Fibroblast of skin of back (primary cell): ENCODE measurements at places on chromosomes 7 and 10.

- peak; percentile 51 for DNase-seq
Observed at GRCh38 chr7:80833289-80834268, 85.3 kb downstream of the SEMA3C start.

GRCh38 chr10:21528236-21529031 is 3.0 kb upstream of the SKIDA1 start:
- no peak for DNase-seq

- DNase-seq, result peak; percentile 89
Observed at GRCh38 chr7:116687801-116688201, 15.8 kb downstream of the MET start.

- no peak for DNase-seq
Observed at GRCh38 chr7:125033506-125033905, 103.9 kb upstream of the POT1 start.

DNA sequence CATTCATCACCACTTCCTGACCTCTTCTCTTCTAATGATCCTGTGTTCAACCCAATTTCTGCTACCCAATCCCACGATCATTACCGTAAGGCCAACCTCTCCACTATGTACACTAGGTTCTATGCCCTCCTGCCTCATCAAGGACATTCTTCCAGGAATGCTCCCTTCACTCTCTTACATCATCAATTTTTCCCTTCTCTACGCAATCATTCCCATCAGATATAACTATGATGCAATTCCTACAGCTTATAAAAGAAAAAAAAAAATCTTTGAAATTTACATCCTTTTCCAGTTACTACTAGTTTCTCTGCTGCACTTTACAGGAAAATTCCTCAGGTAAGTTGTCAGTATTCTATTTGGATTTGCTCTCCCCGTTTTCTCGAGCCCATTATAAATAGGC is 30.8 kb upstream of the GPR22 start:
- DNase-seq, result no peak

- peak; percentile 40 for DNase-seq
Observed at GRCh38 chr10:30432622-30433305, 1.2 kb upstream of the MAP3K8 start.

DNA sequence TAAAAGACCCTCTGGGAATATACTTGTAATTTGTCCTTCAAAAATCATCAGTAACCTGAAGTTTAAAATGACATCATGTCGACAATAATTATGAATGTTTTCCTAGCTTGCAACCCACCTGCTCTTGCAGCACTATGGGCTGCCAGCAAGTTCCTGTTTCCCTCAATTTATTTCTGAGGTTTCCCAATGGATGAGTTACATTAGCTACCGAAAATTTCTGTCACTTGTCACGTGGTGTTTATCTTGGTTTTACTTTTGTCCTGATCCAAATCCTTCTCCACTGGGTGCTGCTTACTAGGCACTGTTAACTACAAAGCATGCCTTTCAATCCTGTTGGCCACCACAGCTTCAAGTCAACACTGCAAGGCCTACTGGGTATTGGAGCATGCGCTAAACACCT is 31.5 kb downstream of the GIMAP8 start:
- DNase-seq, result no peak

DNA sequence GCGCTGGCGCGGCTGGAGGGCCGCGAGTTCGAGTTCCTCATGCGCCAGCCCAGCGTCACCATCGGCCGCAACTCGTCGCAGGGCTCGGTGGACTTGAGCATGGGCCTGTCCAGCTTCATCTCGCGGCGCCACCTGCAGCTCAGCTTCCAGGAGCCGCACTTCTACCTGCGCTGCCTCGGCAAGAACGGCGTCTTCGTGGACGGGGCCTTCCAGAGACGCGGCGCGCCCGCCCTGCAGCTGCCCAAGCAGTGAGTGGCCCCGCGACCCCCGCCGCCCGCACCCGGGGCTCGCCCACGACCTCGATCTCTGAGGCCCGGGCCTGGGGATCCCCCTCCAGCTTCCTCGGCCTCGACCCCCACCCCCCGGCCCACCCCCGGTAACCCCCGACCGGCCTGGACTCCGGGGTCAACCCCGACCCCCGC is 537 bp downstream of the FOXK1 start:
- DNase-seq, result no peak

- DNase-seq, result no peak
Observed at GRCh38 chr7:2526659-2527504, 7.3 kb downstream of the LFNG start.

DNA sequence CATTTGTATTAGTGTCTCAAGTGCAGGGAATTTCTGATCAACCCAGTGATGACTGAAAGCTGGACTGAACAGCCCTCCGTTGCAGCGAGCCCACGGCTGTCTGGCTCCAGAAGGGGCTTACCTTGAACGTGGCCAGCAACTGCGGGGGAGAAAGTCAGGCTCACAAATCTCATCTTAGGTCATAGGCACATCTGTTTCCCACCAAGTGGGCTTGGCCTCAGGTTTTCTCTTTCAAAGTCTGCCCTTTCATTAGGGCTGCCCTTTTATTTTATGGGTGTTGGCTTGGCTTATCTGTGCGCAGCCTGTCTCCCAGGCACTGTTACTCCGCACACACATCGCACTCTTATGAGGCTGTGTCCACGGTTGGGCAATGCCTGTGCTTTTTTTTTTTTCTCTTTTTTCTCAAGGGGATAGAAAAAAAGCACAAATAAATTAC is 178.0 kb downstream of the JCAD start:
- no peak for DNase-seq

DNA sequence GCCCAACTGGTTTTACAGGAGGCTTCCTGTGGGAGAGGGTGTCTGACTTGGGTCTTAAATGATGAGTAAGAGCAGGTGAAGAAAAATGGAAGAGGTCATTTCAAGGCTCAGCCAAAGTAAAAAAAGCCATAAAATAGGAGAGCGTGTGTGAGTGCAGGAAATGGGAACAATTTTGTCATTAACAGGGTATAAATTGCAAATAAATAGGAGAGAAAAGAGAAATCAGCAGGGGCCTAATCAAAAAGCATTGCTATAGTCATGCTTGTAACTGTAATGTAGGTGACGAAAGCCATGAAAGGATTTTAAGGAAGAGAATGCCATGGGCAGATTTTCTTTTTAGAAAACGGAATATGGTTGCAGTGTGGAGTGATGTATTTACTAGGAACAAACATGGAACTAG is 15.7 kb upstream of the SEMA3A start:
- no peak for DNase-seq

- no peak for DNase-seq
Observed at GRCh38 chr7:143283381-143283780, 1.4 kb upstream of the TMEM139 start.

DNA sequence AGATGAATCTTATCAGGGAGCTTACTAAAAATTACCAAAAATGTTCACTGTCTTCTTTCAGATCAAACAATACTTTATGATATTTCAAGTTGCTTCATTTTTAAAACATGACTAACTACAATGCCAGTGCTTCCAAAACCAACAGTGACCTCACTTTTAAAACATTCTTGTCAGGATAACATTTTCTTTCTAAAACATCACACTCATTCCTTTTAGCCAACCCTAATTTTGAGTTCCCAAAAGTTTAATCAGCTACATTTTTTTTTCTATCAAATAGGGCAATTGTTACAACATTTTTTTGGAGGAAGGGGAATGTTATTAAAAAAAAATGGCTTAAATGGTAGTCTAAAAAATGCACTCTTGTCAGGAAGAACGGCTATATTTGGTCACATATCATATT is 37.3 kb downstream of the RTKN2 start:
- peak; percentile 97 for DNase-seq

- DNase-seq, result peak; percentile 13
Observed at GRCh38 chr7:33578166-33578565, 327.2 kb upstream of the BMPER start.

DNA sequence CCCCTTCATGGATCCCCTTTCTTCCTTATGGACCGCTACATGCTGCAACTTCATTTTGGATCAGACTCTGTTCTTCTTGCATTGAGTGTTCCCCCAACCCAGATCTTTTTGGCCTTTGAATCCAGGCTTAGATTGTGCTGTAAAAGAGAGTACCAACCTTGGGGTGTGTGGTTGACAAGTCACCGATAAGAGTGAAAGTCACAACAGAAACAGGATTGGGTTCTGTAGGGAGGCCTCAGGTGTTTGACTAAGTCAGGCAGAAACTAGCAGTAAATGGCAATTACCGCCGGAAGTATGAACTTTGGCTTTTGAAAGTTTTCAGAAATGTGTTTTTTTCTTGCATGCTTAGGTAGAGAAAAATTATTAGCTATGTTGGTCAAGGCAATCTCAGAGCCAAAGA is 89.3 kb downstream of the TMEM106B start:
- no peak for DNase-seq

- no peak for DNase-seq
Observed at GRCh38 chr10:79502561-79503309, 9.6 kb upstream of the EIF5AL1 start.

GRCh38 chr7:138935465-138936011 is 45.7 kb downstream of the KIAA1549 start:
- peak; percentile 83 for DNase-seq

DNA sequence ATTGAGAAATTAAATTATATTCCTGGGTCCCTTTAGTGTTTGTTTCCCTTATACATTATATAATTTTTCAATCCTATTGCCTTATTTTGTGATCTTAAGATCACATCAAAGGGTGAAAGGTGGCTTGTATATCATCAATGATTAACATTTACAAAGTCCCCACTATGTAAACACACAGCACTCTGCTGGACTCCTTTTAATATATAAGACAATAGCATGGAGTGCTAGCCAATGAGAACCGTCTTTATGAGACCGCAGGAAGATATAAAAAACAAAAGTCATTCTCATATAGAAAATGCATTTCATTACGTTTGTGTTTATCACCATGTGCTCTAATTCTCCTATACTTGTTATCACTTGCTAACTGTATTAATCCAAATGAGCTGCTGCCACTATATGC is 108.5 kb downstream of the HOXA1 start:
- DNase-seq, result no peak

DNA sequence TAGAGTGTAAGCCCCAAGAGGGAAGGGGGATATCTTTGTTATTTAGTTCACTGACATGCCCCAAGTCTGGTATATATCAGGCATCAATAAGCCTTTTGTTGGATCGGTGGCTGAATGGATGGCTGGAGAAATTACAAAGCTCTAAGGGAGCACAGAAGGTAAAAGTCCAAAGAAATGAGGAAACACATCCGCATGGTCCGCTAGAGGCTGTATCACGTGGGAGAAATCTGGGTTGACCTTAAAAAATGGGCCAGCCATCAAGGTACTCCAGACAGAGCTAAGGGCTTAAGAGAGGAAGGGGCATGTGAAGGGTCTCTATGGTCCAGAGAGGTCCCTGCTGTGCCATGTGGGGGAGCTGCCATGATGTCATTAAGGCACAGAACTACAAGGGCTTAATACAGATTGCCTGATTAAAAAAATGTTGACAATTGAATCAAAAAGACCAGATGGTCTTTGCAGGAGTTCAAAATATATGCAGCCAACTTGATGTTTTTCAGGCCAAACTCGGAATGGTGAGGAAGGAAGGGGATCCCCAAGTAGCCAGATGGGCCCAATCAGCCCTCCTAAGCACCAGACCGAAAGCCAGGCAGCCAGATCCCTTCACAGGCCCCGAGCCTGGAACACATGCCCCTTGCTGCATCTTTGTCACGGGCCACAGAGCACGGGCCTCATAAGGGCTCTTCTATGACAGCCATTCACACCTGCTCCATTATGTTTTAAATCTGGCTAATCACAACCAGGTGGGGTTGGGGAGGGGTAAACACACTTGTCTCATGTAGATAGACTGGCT is 31.9 kb downstream of the SCRN1 start:
- no peak for DNase-seq

GRCh38 chr10:79065853-79066252 is 2.9 kb upstream of the ZMIZ1 start:
- DNase-seq, result no peak

DNA sequence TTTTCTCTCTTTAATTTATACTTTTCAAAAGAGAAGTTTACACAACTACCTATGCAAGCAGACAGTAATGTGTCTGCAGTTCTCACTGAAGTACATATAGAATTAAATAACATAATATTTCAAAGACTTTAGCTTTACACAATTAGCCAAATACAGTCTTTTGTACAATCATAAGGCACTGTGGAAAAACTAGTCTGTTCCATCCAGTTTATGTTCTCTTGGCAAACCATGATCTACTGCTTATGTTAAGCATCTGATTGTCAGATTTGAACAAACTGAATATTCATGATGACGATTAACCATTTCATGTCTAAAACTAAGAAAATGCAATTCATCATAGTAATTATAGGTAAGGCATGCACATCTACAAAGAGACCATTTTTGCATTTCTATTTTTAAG is 842 bp downstream of the SEMA3A start:
- no peak for DNase-seq

DNA sequence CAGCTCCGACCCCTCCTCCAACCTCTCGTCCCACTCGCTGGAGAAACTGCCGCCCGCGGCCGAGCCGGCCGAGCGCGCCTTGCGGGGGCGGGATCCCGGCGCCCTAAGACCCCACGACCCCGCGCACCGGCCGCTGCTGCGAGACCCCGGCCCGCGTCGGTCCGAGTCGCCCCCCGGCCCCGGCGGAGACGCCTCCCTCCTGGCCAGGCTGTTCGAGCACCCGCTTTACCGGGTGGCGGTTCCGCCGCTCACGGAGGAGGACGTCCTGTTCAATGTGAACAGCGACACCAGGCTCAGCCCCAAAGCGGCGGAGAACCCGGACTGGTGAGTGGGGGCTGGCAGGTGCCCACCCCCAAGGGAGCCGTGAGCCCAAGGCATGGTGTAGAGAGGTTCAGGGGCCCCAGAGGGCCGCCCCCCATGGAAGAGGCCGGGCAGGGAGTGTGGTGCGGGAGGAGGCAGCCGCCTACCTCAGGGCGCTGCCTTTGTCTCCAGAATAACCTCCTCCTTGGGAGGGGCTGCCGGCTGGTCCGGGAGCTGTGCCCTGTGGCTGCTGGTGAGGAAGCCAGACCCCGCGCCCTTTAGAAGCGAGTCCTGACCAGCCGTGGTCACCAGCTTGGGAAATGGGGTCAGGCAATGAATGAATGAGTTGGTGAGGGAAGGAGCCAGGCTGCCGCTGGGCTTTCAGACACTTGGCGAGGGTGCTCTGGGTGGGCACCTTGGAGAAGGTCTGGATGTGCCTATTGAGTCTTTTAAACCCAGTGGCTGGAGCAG is 1.3 kb downstream of the FAM20C start:
- peak; percentile 11 for DNase-seq

- DNase-seq, result no peak
Observed at GRCh38 chr7:116421298-116421697, 78.2 kb upstream of the CAV2 start.

DNA sequence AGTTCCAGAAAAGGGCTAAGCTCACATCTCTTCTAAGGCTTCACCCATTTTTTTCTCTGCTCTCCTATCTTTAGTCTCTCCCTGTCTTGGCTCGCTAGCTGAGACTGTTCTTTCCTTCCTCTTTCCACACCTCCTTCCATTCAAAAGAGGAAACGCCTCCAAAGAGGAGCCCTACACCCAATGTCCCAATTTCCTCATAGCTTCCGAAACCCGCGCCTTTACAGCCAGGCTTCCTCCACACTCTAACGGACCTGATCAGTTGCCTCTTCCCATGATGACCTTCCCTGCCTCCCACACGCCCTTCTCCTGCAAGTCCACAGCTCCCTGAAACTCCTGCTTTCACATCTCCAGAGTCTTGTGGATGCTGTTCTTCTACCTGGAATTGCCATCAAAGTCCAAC is 71.7 kb downstream of the COBL start:
- DNase-seq, result no peak
